ENCODE measurements at places on chromosomes 5 and 9. TPM values are rescaled to one million over a fixed set of nuclear protein-coding genes. Genes with fewer than 3 reads are reported as not detected.

IFNB1 gene
- not detected for total RNA-seq

LPAR1 gene
- 34.3 TPM for total RNA-seq

DNA sequence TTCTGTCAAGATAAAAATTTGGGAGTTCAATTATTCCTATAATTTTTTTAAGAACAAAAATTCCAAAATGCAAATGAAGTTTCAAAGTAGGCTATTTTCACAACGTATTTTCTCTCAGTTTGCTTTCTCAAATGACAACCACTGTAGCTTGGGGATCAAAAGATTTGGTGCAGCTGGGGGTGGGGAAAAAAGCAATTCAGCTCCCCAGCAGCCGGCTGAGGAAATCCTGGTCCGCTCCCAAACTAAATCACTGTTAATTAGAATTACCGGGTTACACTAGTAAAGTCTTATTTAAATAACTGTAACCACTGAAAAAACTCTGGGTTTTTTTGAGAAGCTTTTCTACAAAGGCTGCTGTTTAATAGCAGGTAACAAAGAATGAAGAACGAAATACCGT is 5.7 kb downstream of the NR6A1 start:
- no peak for DNase-seq

GABBR2 gene
- total RNA-seq = 0.55 TPM

DNA sequence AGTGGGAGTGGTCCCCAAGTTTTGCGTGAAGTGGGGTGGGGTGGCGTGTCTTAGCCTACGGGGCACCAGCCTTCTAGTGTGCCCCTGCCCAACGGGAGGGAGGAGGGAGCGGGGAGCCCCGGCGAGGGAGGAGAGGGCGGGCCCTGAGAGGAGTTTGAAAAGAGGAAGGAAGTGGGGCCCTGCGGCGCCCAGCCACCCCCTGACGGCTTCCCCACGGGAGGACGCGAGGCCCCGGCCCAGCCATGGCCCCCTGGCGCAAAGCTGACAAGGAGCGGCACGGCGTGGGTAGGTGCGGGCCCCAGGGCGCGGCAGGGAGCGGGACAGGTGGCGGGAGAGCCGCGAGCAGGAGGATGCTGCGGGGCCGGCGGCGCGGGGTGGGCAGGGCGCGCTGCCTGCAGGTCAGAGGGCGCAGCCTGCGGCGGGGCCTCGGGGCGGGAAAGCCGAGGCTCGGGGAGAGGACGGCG is at the start of gene DOCK2:
DOCK2 (plus strand) TSS at position 191 of the 464 bp plus-strand sequence; CDS start at position 243, 52 bp downstream.
- DNase-seq = no peak

DNA sequence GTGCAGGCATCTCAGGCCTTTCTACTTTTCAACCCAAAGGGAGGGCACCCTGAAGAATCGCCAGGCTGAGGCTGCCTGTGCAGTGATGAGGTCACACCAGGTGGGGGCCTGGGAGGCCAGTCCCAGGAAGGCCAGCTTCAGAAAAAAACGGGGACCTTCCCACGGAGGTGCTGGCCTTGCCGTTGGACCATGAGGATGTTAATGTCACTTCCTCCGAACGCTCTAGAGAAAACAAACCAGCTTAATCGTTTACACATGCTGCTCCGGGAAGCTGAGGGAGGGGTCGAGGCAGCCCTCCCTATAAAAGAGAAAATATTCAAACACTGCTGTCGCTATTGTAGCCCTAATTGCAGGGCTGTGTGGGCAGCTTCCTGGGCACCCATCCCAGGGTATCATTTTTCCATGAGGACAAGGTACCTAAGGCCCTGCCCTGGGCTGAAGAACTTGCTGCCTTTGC is 27.0 kb downstream of the PTGES start:
- no peak for DNase-seq

SPINK4 gene
- total RNA-seq = not detected

GRCh38 chr5:135131801-135132680 is 98.0 kb upstream of the PITX1 start:
- no peak for DNase-seq

DNA sequence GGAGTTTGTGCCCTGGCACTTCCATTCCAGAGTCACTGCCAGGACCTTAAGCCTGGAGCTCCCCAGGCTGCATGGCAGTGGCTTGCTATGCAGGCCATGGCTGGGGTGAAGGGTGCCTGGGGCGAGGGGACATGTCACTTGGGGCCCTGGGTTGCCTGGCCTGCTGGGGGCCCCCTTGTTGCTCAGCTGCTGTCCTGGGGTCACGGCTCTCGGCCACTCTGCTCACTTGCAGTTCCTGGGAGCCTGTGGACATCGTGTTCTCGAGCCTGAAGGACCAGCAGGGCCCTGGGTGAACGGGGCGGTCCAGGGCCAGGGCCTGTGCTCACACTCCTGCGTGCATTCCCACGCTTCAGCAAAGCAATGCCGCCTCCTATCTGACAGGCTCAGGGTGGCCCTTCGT is 14.5 kb upstream of the SLC2A6 start:
- no peak for DNase-seq

Data from mesothelial cell of epicardium (in vitro differentiated cells).